ENCODE measurements at places on chromosomes 5 and 9. TPM values are rescaled to one million over a fixed set of nuclear protein-coding genes. Genes with fewer than 3 reads are reported as not detected.
A peak's percentile ranks its signal among the peaks of the same experiment; 100 is the strongest.

GRCh38 chr5:119347991-119348390 lies 7.8 kb upstream of the TNFAIP8 start:
- no peak overlapping the region for H3K27ac ChIP-seq
- no peaks in the 10 kb centered on the region for H3K27me3 ChIP-seq
- H3K36me3 ChIP-seq: no peaks in the 10 kb centered on the region
- no peaks in the 10 kb centered on the region for H3K4me1 ChIP-seq

DNA sequence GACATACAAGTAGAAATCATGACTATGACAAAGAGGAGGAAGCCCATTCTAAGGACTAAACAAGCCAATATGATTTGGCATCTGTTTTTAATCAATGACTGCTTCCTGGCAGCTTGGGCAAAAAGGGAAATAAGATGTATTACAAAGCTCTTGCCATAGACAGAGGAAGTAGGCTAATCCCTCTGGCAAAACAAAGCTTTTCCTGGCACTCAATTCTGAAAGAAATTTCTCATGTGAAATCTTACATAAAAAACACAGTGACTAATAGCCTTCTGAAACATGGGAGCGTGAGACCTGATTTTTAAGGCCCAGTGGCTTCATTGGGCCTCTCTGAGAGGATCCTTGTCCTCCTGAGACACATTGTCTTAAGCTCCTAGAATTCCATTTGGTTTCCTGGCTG lies 93.6 kb downstream of the COL23A1 start:
- no peaks in the 10 kb centered on the region for H3K27me3 ChIP-seq
- no peak overlapping the region for H3K4me3 ChIP-seq
- DNase-seq: no peak
- H3K4me1 ChIP-seq: no peaks in the 10 kb centered on the region

GRCh38 chr9:112377087-112377486 lies 2.8 kb upstream of the HSDL2 start:
- peak overlapping the region; percentile 78 for H3K4me3 ChIP-seq
- H3K27me3 ChIP-seq: no peaks in the 10 kb centered on the region
- H3K27ac ChIP-seq: peak overlapping the region; percentile 94
- no peaks in the 10 kb centered on the region for H3K36me3 ChIP-seq
- H3K4me1 ChIP-seq: peaks cover 65% of the 10 kb centered on the region

DNA sequence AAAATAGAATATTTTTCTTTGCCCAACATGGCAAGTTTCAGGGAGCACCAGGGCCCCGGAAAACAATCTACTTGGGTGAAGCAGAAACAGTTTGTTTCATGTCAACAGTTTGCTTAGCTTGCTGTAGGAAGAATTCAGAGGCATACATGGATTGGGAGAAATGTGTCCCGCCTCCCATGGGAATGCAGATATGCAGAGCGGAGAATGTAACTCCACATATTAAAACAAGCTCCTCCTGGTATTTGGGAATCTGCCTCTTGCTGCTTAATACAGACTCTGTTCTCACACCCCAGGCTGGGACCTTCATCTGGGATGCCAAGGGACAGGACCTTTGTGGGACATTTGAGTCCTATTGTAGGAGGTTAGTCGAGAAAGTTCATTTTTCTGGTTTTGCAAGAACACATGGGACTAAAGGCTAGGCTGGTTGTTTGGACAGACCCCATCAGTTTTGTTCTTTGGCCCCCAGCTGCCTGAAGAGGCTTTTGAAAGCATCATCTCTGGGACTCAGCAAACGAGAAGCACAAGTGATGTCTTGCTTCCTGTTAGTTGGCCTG lies 220.5 kb upstream of the ADRA1B start:
- no peak overlapping the region for H3K27ac ChIP-seq
- no peak overlapping the region for H3K4me3 ChIP-seq
- no peaks in the 10 kb centered on the region for H3K36me3 ChIP-seq
- no peak for DNase-seq
- no peaks in the 10 kb centered on the region for H3K4me1 ChIP-seq
- no peaks in the 10 kb centered on the region for H3K27me3 ChIP-seq

- H3K4me1 ChIP-seq: no peaks in the 10 kb centered on the region
- no peaks in the 10 kb centered on the region for H3K27me3 ChIP-seq
- no peak overlapping the region for H3K27ac ChIP-seq
- no peak for DNase-seq
Observed at GRCh38 chr5:137096149-137097103, 402.7 kb downstream of the SPOCK1 start.

GRCh38 chr5:42168091-42168670 lies 243.1 kb downstream of the FBXO4 start:
- H3K27me3 ChIP-seq: no peaks in the 10 kb centered on the region
- no peak overlapping the region for H3K4me3 ChIP-seq
- no peaks in the 10 kb centered on the region for H3K4me1 ChIP-seq
- H3K27ac ChIP-seq: no peak overlapping the region

DNA sequence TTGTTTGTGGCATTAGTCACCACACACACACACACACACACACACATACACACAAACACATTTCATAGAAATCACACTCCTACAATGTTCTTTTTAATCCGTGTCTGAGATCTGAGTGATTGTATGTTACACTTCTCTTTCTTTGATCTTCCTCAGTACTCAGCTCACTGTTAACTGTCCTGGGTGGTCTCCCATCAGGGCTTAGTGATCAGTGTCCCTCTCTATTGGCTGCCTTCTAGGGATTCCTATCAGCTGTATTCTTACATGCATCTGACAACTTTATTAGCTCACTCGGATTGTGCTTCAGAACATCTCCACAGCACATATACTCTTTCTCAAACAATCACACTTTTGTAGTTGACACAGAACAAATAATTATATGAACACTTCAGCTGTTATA lies 170.2 kb upstream of the POU5F2 start:
- no peak for DNase-seq
- H3K27ac ChIP-seq: no peak overlapping the region
- no peaks in the 10 kb centered on the region for H3K36me3 ChIP-seq
- no peak overlapping the region for H3K4me3 ChIP-seq

GRCh38 chr5:161009194-161009593 lies 157.2 kb upstream of the ATP10B start:
- H3K36me3 ChIP-seq: no peaks in the 10 kb centered on the region
- H3K27ac ChIP-seq: no peak overlapping the region
- no peak for DNase-seq
- H3K27me3 ChIP-seq: no peaks in the 10 kb centered on the region
- H3K4me1 ChIP-seq: no peaks in the 10 kb centered on the region

DNA sequence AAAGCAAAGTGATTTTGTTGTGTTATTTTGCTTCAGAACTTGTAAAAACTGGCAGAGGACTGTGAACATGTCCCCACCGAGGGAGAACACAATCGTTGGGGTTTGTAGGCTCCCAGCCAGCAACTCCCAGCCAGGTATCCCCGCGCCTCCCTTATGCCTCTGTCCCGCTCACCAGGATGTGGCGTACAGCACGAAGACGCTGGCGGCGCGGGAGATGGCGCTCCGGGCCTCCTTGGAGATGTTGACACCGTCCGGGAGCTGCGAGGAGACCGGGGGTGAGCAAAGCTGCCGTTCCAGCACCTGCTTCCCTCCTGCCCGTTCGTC lies 630 bp downstream of the POLE3 start:
- no peaks in the 10 kb centered on the region for H3K27me3 ChIP-seq
- H3K27ac ChIP-seq: peak overlapping the region; percentile 91
- no peaks in the 10 kb centered on the region for H3K36me3 ChIP-seq
- DNase-seq: no peak
- peak overlapping the region; percentile 98 for H3K4me3 ChIP-seq

DNA sequence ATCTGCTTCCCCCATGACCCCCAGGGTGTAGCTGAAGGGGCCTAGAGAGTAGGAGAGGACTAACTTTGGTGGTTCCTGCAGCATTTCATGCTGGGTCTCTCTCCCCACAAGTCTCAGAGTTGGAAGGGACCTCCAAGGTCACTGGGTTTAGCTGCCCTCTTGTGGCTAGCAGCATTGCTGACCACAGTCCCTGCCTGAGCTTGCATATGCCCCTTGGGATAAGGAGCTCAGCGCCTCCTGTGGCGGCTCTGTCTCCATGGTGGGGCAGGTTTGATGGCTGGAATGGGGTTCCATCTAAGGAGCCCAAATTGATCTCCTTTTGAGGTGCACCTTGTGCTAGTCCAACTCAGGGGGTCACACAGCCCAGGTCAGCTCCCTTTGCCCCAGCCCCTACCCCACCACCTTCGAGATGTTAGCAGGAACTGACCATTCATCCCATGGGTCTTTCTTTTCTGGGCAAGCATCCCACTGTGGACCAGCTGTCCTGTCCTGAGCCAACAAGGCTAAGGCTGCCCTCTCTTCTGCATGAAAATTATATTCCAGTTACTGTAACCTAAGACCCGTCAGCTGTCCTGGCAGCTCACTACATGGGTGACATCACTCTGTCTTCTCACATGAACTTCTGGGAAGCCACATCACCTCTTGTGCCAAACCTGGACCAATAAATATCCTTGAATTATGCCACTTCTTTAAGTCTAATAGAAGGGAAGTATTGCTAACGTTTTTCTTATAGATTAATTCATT lies 196.2 kb downstream of the HSPA4 start:
- DNase-seq: peak; percentile 74
- H3K4me1 ChIP-seq: peaks cover 66% of the 10 kb centered on the region
- no peaks in the 10 kb centered on the region for H3K36me3 ChIP-seq
- H3K4me3 ChIP-seq: no peak overlapping the region

DNA sequence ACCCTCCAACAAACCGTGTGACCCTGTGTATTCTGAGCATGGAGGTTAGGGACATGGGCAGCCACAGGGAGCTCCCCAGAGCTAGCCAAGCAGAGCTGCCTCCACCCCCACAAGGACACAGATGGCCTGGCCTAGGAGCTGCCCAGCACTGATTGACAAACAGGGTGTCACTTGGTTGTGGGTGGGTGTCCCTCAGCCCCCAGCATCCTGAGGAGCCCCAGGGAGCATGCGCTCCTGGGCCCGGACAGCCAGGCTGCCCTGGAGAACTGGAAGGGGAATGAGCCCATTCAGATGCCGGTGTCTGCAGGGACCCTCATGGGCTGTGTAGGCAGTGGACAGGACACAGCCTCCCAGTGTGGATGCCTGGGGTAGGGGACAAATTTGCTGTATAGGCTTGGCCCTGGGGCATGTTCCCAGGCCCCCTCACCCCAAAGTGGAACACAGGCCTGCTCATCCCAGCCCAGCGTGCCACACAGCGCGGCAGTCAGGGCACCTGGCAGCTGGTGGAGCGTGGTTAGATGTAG lies 124.8 kb upstream of the LMX1B start:
- peaks cover 2% of the 10 kb centered on the region for H3K36me3 ChIP-seq
- H3K27ac ChIP-seq: no peak overlapping the region
- no peak overlapping the region for H3K4me3 ChIP-seq

DNA sequence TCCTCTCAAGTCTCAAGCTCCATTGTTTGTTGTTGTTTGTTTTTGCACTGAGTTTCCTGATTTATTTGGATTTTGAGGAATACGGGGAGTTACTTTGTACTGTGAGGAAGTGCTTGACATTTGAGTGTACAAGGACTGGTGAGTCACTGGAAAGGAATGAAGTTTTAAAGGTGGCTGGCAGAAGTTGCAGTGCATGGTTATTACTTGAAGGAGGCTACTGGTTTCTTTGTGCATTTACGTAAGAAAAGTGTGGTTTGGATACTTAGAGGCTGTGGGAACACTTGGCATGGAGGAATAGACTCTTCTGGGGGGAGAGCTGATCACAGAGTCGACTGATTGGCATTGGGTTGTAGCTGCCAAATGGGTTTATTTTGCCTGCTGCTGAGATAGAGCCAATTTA lies 919.0 kb downstream of the TAF11L14 start:
- no peak for DNase-seq
- H3K27ac ChIP-seq: no peak overlapping the region
- H3K4me3 ChIP-seq: no peak overlapping the region
- H3K27me3 ChIP-seq: no peaks in the 10 kb centered on the region
- H3K36me3 ChIP-seq: no peaks in the 10 kb centered on the region

- no peaks in the 10 kb centered on the region for H3K27me3 ChIP-seq
- no peak overlapping the region for H3K4me3 ChIP-seq
- peaks cover 76% of the 10 kb centered on the region for H3K4me1 ChIP-seq
- no peaks in the 10 kb centered on the region for H3K36me3 ChIP-seq
- peak overlapping the region; percentile 68 for H3K27ac ChIP-seq
- DNase-seq: peak; percentile 85
Observed at GRCh38 chr9:97394881-97395280, 17.0 kb upstream of the TDRD7 start.

DNA sequence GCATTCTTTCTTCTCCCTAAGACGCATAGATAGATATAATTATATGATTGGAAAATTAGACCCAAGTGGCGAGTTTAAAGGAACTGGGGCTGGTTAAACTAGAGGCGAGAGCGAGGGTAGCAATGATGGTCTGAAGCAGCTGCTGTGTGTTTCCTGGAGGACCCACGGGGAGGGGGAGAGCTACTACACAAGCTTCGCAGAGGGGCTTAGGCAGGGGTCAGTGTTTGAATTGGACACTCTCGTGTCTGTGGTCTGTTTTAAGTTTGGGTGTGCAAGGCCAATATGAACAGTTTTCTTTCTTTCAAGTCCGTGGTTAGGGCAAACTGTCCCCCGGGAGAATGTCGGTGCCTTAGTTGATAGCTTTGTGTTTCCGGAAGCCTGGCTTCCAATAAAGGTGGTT lies 43.1 kb downstream of the PDZD2 start:
- no peaks in the 10 kb centered on the region for H3K4me1 ChIP-seq
- H3K27ac ChIP-seq: no peak overlapping the region
- peaks cover 4% of the 10 kb centered on the region for H3K27me3 ChIP-seq
- H3K4me3 ChIP-seq: no peak overlapping the region
- H3K36me3 ChIP-seq: no peaks in the 10 kb centered on the region

- no peak for DNase-seq
- peaks cover 82% of the 10 kb centered on the region for H3K4me1 ChIP-seq
- no peaks in the 10 kb centered on the region for H3K36me3 ChIP-seq
- no peak overlapping the region for H3K4me3 ChIP-seq
- no peaks in the 10 kb centered on the region for H3K27me3 ChIP-seq
- no peak overlapping the region for H3K27ac ChIP-seq
Observed at GRCh38 chr5:139695178-139695573, 47.0 kb downstream of the CXXC5 start.

DNA sequence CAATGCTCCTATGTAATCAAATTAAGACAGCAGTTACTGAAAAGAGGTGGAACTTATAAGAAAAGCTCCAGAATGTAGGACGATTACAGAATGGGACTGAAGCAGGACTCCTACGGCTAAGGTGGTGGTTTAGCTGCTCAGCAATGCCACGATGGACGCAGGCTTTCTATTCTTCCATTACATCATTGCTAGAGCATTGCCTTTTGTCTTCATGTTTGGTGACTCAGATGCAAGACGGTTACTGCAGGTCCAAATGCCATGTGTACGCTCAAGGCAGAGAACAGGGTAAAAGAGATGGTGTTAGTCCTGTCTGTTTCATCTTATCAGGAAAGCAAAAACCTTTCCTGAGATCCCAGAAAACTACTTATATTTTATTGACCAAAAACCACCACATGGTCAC lies 255.1 kb downstream of the ZSWIM6 start:
- H3K36me3 ChIP-seq: no peaks in the 10 kb centered on the region
- H3K27me3 ChIP-seq: no peaks in the 10 kb centered on the region
- no peaks in the 10 kb centered on the region for H3K4me1 ChIP-seq
- H3K27ac ChIP-seq: no peak overlapping the region
- no peak for DNase-seq
- no peak overlapping the region for H3K4me3 ChIP-seq

- no peak for DNase-seq
- 0 out of 2 replicates have a peak, but pooled peaks cover 1% of the 10 kb centered on the region for H3K27me3 ChIP-seq
- no peaks in the 10 kb centered on the region for H3K4me1 ChIP-seq
- no peak overlapping the region for H3K4me3 ChIP-seq
Observed at GRCh38 chr9:78072586-78073199, 41.1 kb upstream of the GNAQ start.

The TMEM203 gene
- 36.9 TPM for total RNA-seq

The MYMK gene
- total RNA-seq: not detected

The C1QTNF2 gene
- total RNA-seq: not detected

The PCDHB10 gene
- not detected for total RNA-seq

The PCDHB2 gene
- total RNA-seq: 7.1 TPM

The GMCL2 gene
- total RNA-seq: not detected

The DEPDC1B gene
- 78.3 TPM for total RNA-seq

The ZNF879 gene
- 2.8 TPM for total RNA-seq

The TMOD1 gene
- 0.04 TPM for total RNA-seq

The GAS1 gene
- not detected for total RNA-seq
